CD4-positive, CD25-positive, alpha-beta regulatory T cell (primary cell): ENCODE measurements at places on chromosomes 3 and 15. TPM values are rescaled to one million over a fixed set of nuclear protein-coding genes. Genes with fewer than 3 reads are reported as not detected.

DNA sequence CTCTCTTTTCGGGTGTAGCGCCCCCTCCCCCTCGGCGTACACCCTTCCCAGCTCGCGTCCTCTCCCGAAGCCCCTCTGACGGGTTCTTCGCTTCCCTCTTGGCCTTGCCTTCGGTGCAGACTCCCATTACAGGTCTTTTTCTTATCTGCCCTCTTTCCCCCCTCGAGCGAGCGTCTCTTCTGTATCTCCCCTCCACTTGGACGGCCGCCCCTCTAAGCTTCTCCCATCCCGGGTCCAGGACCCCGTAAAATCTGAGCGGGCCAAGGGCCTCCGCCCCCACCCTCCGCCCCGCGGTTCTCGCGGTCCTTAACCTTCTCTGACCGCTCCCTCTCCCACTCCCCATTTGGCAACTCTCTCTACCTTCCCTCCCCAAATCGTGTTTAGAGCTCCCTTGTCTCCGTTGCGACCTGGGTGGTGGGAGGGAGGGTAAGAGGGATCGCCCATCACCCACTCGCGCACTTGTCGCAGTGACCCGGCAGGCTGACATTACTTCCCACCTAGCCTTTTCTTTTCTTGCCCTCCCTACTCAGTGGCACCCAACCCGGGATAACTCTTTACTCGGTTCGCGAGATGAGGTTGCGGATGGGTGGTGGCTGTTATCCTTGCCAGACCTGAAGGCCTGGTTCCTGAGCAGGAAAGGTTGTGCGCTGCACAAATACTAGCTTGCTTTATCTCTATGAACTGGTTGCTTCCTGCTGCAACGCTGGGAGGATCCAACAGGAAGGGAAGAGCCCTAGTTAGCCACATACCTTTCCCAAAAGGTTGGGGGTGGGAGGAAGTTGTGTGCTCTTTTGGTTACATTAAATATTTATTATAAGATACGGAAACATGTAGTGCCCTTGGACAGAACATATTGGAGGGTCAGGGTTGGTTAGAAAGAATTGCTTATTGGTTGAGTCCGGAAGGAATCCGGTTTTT lies 922 bp downstream of the RAB11A start:
- DNase-seq = no peak

DNA sequence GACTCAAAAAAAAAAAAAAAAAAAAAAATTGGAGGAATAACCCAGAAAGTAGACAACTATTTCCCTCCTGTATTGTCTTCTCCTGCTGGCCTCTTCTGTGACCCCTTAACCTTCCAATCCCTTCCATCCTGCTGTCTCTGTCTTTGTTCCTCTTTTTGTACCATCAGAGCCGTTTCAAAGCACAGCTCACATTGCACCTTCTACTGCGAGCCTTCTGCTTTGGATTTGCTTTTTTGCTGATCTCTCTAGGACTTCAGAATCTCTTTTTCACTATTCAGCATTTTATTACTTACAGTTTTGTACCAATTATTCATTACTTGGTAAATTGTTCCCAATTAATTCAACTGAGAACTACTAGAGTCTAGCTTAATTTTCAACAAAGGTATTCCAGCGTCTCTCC lies 284.0 kb upstream of the TBL1XR1 start:
- no peak for DNase-seq

DNA sequence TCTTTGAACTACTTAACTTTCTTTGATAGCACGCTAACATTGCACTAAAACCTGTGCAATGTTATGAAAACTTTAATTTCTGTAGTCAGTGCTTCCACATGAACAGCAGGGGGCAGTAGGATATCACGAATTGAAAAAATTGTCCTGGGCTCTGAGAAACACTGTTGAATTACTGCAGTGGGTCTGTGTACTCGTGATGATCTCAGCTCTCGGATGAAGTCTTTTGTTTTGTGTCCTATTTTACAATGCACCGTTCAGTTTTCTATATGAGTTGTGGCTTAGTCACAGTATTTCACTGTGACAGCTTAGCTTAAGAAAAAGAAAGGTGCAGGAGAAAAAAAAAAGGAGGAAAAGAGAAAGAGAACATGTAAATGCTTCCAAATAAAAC lies 141.3 kb upstream of the CCDC54 start:
- peak; percentile 29 for DNase-seq

GRCh38 chr15:53384417-53384816 lies 375.0 kb downstream of the WDR72 start:
- no peak for DNase-seq

DNA sequence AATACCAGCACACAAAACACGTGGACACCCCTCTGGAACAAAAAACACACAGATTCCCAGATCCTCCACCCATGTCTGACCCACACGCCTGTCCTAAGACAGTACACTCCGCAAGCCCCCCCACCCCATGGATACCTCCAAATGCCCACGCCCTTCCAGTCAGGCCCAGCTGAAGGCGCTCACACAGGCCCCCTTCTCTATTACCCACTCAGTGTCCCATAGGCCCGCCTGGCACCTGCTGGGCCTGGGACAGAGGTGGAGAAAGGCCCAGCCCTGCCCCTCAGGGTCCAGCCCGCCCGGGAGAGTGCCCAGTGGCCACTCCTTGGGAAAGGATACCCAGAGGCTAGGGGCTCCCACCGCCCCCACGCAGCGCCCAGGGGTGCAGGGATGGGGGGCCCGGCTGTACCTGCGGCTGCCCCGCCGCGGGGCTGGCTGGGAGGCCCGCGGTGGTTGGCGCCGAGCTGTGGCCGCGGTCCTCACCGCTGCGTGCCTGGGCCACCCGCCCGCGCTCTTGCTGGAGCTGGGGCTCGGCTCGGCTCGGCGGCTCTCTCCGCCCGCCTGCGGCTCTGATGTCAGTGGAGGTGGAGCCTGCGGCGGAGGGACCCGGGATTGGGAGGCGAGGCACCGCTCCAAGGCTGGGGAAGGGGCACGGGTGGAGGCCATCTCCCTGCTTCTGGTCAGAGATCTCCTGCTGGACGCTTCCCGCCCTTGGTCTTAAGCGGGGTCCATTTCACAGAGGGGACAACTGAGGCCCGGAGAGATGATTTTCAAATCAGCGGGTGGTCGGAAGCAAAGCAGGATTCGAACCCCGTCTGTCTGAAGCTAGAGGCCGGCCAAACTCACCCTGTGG lies at the start of gene CAMK1:
TSS of gene CAMK1 (minus strand) at position 522 of the 850 bp plus-strand sequence. CDS start 2,198 bp downstream, outside the sequence.
- DNase-seq = peak; percentile 42

DNA sequence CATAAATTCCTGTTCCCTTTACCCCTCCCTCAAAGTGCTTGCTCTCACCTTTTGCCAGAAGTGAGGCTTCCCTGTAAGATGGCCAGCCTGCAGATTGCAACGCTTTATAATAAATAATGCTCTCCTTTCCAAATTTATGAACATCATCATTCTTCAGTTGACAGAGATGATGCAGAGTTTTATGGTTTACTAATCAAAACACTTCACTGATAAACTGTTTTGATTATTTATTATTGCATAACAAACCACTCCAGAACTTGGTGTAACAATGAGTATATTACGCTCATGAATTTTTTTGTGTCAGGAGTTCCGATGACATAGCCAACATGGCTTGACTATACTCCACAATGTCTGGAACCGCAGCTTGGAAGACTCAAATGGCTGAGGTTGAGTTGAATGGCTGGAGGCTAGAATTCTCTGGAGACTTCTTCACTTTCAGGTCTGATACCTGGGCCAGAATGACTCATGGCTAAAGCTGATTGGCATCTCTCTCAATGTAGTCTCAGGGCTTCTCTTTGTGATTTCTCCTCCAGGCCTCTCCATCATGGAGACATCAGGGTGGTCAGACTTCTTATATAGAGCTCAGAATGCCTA lies 27.3 kb upstream of the TGFBR2 start:
- DNase-seq = no peak

DNA sequence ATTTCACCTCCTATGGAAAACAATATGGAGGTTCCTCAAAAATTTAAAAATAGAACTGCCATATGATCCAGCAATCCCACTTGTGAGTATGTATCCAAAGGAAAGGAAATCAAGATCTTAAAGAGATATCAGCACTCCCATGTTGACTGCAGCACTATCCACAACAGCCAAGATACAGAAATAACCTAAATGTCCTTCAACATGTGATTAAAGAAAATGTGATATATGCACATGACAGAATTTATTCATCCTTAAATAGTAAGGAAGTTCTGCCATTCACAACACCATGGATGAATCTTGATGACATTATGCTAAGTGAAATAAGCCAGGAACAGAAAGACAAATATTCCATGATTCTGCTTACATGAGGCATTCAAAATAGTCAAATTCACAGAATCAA lies 303.6 kb upstream of the LRRN1 start:
- no peak for DNase-seq

- no peak for DNase-seq
Measured at GRCh38 chr15:53218666-53219580, 428.8 kb upstream of the ONECUT1 start.

DNA sequence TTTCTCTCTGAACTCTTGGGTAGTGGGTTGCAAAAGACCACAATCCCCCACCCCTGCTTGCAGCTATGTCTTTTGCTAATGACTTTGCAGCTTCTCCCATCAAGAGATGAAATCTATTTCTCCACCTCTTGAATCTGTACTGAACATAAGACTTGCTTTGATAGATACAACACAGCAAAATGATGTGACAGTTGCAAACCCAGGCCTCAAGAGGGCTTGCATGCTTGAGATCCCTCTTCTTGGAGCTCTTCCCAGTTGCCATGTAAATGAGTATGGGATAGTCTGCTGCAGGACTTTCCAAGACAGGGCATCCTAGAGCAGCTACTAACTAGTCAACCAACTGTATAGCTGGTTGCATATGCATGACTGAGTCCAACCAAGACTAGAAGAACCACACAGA lies 783.6 kb downstream of the PDCD6IP start:
- no peak for DNase-seq

DNA sequence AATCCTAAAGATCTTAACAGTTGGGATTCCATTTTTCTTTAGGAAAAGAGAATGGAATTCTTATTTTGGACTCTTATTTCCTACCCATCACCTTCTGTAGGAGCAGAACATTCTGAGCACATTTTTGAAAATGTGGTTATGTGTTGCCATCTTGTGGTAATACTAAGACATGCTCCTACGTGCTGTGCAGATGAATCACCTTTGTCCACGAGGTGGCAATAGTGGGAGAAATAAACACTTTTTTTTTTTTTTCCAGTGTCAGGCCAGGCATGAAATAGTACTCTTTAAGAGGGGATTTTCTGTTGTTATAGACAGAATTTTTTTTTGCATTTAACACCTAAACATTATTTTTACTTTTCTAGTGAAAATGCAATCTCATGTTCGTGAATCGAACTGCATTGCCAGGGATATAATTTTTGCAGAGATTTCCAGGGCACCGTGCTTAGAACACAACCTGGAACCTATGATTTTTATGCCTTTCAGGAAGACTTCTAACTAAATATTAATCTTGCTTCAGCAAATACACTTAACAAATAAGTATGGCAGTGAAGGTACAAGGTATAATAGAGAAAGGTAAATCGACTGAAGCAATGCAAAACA lies 196.6 kb downstream of the GAP43 start:
- peak; percentile 36 for DNase-seq

DNA sequence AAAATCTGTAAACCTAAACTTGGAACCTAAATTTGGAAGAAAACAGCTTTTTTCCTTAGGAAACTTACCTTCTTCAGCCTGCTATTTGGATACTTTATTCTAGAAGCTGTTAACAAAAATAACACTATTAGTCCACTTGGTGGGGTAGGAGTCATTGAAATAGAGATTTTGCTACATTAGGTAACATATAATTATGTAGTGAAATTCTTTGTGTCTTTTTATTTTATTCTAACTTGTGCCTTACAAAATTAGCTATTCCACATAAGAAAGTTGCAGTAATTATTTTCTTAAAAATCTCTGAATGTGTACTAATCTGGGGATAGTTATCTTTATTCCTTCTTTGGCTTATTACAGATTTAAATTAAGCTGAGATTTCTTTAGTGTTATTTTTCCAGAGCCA lies 360.4 kb upstream of the ROBO2 start:
- no peak for DNase-seq

- no peak for DNase-seq
Measured at GRCh38 chr15:46251903-46252302, 617.1 kb downstream of the SQOR start.

The HSPBAP1 gene
- 25.8 TPM for total RNA-seq

The GPR62 gene
- not detected for total RNA-seq

The SYNPR gene
- not detected for total RNA-seq

The PRC1 gene
- total RNA-seq = 63.8 TPM

The OCA2 gene
- not detected for total RNA-seq
